CD4-positive, CD25-positive, alpha-beta regulatory T cell (primary cell): ENCODE measurements at places on chromosomes 5 and 9. TPM values are rescaled to one million over a fixed set of nuclear protein-coding genes. Genes with fewer than 3 reads are reported as not detected.

Gene SLC4A9
- not detected for polyA plus RNA-seq

Gene SUB1
- 566 TPM for polyA plus RNA-seq

Gene PCDHB8
- not detected for polyA plus RNA-seq

Gene SOHLH1
- polyA plus RNA-seq: not detected

Gene STK32A
- not detected for polyA plus RNA-seq

Gene GDA
- polyA plus RNA-seq: not detected

Gene KLHL9
- 12.8 TPM for polyA plus RNA-seq

Gene SV2C
- polyA plus RNA-seq: 0.05 TPM

Gene TAF11L5
- not detected for polyA plus RNA-seq

Gene SLC34A1
- polyA plus RNA-seq: not detected

Gene C9orf72
- 9.3 TPM for polyA plus RNA-seq

Gene MAPKAP1
- polyA plus RNA-seq: 40.8 TPM

Gene GPX8
- polyA plus RNA-seq: not detected

Gene CDKN2A
- polyA plus RNA-seq: 22.5 TPM

Gene SLC25A48
- not detected for polyA plus RNA-seq

Gene C9orf40
- polyA plus RNA-seq: 1.7 TPM

Gene SLC35D2
- polyA plus RNA-seq: 38.7 TPM

Gene UBE2D2
- 330 TPM for polyA plus RNA-seq

Gene SPINK13
- polyA plus RNA-seq: not detected

Gene CATSPER3
- polyA plus RNA-seq: 0.43 TPM

Gene BHMT2
- not detected for polyA plus RNA-seq

Gene TMEM174
- not detected for polyA plus RNA-seq

Gene S1PR3
- not detected for polyA plus RNA-seq

Gene ELOVL7
- polyA plus RNA-seq: not detected

Gene PCDHB6
- polyA plus RNA-seq: not detected

Gene FOXD1
- not detected for polyA plus RNA-seq

Gene ECSCR
- polyA plus RNA-seq: 0.92 TPM

Gene NEUROG1
- not detected for polyA plus RNA-seq

Gene TXNDC8
- not detected for polyA plus RNA-seq

Gene PRLR
- not detected for polyA plus RNA-seq

Gene FAT2
- polyA plus RNA-seq: not detected

Gene IL7R
- 311 TPM for polyA plus RNA-seq

Gene ENTREP1
- polyA plus RNA-seq: not detected

Gene CDX1
- polyA plus RNA-seq: not detected

Gene HACD4
- polyA plus RNA-seq: 8.2 TPM

Gene DBH
- polyA plus RNA-seq: not detected

Gene GARNL3
- not detected for polyA plus RNA-seq

Gene PCSK1
- not detected for polyA plus RNA-seq

Gene SH2D3C
- polyA plus RNA-seq: 24.2 TPM

Gene PCDHGA5
- not detected for polyA plus RNA-seq

Gene C8G
- polyA plus RNA-seq: not detected

Gene SPATA31E1
- polyA plus RNA-seq: not detected

Gene C9
- polyA plus RNA-seq: not detected

Gene FSTL4
- not detected for polyA plus RNA-seq

Gene MRPL36
- polyA plus RNA-seq: 127 TPM

Gene ALDH7A1
- not detected for polyA plus RNA-seq

Gene PJA2
- polyA plus RNA-seq: 65.7 TPM
